ENCODE measurements at places on chromosomes 4 and X.

GRCh38 chrX:24954732-24955131, 61.0 kb downstream of the ARX start:
- no peak for DNase-seq

GRCh38 chr4:128623508-128624215, 185.8 kb upstream of the JADE1 start:
- no peak for DNase-seq

- DNase-seq: no peak
Observed at GRCh38 chr4:77631276-77631675, 25.7 kb downstream of the CXCL13 start.

GRCh38 chr4:124596816-124597215, 115.7 kb downstream of the ANKRD50 start:
- DNase-seq: no peak

GRCh38 chr4:3802571-3803474, 36.6 kb downstream of the ADRA2C start:
- no peak for DNase-seq

All from effector CD4-positive, alpha-beta T cell (primary cell).